ENCODE measurements at places on chromosomes 2 and 18. TPM values are rescaled to one million over a fixed set of nuclear protein-coding genes. Genes with fewer than 3 reads are reported as not detected.

GRCh38 chr2:221570321-221570935, 1.7 kb downstream of the EPHA4 start:
- DNase-seq: no peak

DNA sequence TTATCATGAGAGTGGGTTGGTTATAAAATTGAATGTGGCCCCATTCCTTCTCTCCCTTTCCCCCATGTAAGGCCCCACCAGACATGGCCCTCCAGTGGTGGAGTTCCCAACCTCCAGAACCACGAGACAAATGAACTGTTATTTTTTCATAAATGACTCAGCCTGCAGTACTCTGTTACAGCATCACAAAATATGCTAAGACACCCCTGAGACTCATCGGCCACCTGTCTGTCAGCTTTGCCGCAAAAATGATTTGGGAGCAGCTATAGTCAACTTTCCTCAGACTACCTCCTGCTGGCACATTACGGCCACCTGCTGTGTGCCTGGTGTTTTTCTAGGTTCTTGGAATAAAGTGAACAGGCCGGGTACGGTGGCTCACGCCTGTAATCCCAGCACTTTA, 21.4 kb upstream of the C1QL2 start:
- DNase-seq: no peak

- DNase-seq: no peak
Measured at GRCh38 chr2:168552450-168552856, 96.4 kb downstream of the CERS6 start.

The GRP gene
- total RNA-seq: not detected

- no peak for DNase-seq
Measured at GRCh38 chr18:79457239-79457638, 61.5 kb downstream of the NFATC1 start.

DNA sequence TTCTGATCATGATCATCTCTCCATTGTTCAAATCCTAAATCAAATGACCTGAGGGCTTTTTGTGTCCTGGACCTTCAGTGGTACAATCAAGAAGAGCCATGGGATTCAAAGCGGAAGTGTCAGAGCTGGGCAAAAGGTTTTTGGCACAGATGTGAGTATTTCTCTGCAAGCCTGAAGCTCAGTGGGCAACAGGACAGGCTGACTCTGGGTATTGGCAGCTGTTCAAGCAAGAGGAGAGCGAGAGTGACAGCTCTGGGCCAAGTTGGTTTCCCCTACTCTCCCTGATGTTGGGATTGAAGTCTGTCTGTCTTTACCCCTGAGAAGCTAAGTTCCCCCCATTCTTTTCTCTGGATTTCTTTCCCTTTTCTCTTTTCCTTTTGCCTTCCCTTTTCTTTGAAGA, 33.3 kb downstream of the DSEL start:
- no peak for DNase-seq

DNA sequence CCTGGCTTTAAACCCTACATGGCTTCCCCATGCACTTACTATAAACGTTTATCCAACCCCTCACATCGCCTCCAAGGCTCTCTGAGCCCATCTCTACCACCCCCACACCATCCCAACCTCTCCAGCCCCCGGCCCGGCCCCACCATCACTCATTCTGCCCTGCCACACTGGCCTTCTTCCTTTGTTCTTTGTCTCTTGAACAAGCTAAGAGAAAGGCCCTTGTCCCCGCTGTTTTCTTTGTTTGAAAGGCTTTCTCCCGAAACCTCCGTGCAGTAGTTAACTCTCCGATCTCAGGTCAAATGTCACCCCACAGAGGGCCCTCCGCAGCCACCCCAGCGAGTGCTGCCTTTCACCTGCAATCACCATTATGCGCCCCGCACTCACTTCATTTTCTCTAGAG, 100.4 kb downstream of the AFF3 start:
- DNase-seq: no peak

The FAP gene
- 10.4 TPM for total RNA-seq

The CELF4 gene
- 0.45 TPM for total RNA-seq

The BUB1 gene
- 0.27 TPM for total RNA-seq

The CDKL4 gene
- total RNA-seq: 0.53 TPM
